ENCODE measurements at places on chromosomes 2 and 18.

GRCh38 chr2:157901325-157901724 lies 25.2 kb upstream of the ACVR1 start:
- no peak for DNase-seq
- H3K27ac ChIP-seq = no peak overlapping the region
- no peaks in the 10 kb centered on the region for H3K4me1 ChIP-seq
- H3K27me3 ChIP-seq = no peaks in the 10 kb centered on the region
- H3K4me3 ChIP-seq = no peak overlapping the region

- H3K27me3 ChIP-seq = no peaks in the 10 kb centered on the region
- H3K27ac ChIP-seq = peak overlapping the region; percentile 75
- DNase-seq = no peak
- peaks cover 8% of the 10 kb centered on the region for H3K4me1 ChIP-seq
Observed at GRCh38 chr2:216012133-216012829, 1.1 kb downstream of the MREG start.

DNA sequence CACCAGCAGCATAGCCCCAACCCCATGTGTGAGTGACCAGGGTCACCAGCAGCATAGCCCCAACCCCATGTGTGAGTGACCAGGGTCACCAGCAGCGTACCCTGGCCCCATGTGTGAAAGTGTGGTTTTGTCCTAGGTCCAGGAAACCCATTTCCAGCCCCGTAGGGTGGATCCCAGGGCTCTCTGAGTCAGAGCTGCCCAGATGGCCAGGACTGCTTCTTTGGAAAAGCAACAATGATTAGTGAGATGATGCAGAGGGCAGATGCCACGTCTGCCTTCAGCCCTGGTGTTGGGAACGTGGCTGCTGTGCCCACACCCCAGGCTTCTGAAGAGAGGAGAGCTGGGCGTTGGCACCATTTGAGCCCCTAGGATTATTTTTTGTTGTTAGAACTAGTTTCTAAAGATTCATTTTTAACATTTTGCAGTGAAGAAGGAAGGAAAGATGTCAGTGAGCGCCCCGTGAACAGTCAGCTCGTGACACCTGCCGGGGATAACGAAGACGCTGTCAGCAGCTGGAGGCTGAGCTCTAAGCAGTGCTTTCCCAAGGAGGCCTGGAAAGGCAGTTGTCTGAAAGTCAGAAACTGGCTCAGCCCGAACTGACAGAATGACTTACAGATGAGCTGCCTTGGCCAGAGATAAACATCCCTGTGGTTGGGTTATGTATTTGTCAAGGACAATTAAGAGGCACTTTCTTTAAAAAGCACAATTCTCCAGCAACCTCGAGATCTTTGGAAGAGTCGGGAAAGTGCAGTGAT lies 32.1 kb upstream of the KCNG2 start:
- peak; percentile 3 for DNase-seq
- H3K27ac ChIP-seq = no peak overlapping the region
- H3K27me3 ChIP-seq = no peaks in the 10 kb centered on the region
- H3K4me3 ChIP-seq = no peak overlapping the region

DNA sequence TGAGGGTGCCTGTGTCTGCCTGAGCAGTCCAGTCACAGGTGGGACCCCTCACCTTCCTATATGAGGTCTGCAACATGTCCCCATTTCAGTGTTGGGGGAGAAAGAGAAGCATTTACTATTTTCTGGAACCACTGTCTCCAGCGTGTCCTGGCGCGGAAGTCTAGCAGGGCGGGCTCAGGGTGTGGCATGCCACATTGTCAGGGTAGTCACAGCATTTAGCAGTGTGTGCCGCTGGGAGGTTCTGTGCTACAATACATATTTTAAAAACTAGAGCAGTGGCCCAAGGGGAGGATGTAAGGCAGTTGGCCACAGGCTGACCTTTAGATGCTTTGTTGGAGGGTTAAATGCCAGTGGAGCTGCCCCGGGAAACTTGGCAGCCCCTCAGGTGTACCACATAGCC lies 12.5 kb downstream of the UBE2F start:
- H3K4me1 ChIP-seq = peaks cover 11% of the 10 kb centered on the region
- no peak for DNase-seq
- H3K36me3 ChIP-seq = no peaks in the 10 kb centered on the region
- no peak overlapping the region for H3K27ac ChIP-seq

DNA sequence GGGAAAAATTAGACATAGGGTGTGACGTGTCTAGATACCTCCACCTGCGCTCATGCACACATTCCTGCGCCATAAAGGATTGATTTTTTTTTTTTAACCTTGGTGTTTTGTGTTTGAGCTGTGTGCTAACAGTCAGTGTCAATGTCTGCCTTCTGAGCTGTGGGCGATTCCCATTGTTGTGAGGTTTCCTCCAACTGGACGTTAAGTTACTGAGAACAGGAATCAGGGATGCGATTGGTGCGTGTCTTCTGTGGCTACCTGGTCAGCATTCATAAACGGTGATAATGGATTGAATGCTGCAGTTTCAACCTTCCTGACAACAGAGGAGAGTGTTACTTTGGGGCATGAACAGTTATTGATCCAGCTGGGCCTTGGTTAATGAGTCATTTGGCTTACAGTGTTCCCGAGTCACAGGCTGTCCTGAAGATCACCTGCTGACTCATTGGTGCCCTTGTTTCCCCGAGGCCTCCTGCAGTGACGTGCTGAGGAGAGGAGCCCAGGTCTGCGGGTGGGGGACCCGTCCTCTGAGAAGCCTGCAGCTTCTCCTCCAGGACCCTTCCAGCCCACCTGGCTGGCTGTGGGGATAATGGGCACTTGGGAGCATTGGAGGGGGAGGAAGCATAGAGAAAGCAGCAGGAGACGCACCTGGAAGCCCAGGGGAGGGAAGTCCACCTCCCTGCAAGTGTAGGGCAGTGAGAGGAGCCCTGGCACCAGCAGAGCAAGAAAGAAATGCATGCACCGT lies 25.8 kb upstream of the CABYR start:
- DNase-seq = no peak
- H3K4me3 ChIP-seq = no peak overlapping the region
- H3K4me1 ChIP-seq = no peaks in the 10 kb centered on the region
- no peak overlapping the region for H3K27ac ChIP-seq
- no peaks in the 10 kb centered on the region for H3K27me3 ChIP-seq

- no peaks in the 10 kb centered on the region for H3K27me3 ChIP-seq
- no peak overlapping the region for H3K4me3 ChIP-seq
- no peaks in the 10 kb centered on the region for H3K36me3 ChIP-seq
- H3K27ac ChIP-seq = no peak overlapping the region
- no peaks in the 10 kb centered on the region for H3K4me1 ChIP-seq
Observed at GRCh38 chr2:71826826-71827523, 320.7 kb downstream of the CYP26B1 start.

DNA sequence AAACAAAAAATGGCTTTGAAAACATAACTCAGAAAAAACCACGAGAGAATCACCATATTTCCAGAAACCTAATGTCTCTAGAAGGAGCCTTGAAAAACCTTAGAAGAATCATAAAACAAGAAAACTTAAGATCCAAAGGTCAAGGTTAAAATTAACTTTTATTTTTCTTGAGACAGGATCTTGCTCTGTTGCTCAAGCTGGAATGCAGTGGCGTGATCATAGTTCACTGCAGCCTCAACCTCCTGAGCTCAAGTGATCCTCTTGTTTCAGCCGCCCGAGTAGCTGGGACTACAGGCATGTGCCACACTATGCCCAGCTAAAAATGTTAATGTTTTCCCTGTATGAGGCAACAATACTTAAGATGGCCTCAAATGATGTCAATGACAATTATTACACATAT lies 254.2 kb upstream of the SESTD1 start:
- no peaks in the 10 kb centered on the region for H3K4me1 ChIP-seq
- no peaks in the 10 kb centered on the region for H3K27me3 ChIP-seq
- no peak for DNase-seq
- H3K36me3 ChIP-seq = no peaks in the 10 kb centered on the region

- H3K4me1 ChIP-seq = no peaks in the 10 kb centered on the region
- peak overlapping the region; percentile 4 for H3K4me3 ChIP-seq
- H3K36me3 ChIP-seq = no peaks in the 10 kb centered on the region
Observed at GRCh38 chr2:97718051-97718882, 4.9 kb downstream of the ZAP70 start.

DNA sequence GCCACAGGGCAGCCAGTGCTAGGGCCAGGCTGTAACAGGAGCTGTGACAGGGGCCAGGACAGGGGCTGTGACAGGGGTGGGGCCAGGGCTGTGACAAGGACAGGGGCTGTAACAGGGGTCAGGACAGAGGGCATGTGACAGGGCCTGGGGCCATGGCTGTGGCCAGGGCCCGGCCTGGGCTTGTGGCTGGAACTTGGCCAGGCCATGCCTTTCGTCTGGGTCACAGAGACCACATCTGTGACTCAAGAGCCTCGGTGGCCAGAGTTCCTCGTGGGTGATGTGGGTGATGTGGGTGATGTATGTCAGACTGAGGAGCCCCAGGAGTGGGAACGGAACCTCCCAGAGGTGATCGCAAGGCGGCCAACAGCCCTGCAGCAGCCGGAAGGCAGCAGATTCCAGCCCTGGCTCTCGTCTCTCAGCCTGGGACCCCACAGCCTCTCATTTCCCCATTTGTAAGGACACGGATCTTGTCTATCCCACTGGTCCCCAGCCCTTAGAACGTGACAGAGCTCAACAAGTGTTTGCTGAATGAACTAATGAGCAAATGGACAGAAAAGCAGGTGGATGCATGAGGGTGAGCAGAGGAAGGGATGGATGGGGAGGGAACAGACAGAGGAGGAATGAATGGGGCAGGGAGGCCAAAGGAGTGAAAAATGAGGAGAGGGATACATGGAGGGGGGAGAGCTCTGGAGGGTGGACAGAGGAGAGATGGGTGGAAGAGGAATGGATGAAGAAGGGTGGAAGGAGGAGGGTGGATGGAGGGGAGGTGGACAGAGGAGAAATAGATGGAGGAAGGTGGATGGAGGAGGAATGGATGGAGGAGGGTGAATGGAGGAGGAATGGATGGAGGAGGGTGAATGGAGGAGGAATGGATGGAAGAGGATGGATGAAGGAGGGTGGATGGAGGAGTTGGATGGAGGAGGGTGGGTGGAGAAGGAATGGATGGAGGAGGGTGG lies 17.3 kb downstream of the ESPNL start:
- H3K27ac ChIP-seq = no peak overlapping the region
- no peaks in the 10 kb centered on the region for H3K4me1 ChIP-seq
- H3K27me3 ChIP-seq = peaks cover 8% of the 10 kb centered on the region
- H3K36me3 ChIP-seq = no peaks in the 10 kb centered on the region
- H3K4me3 ChIP-seq = no peak overlapping the region

DNA sequence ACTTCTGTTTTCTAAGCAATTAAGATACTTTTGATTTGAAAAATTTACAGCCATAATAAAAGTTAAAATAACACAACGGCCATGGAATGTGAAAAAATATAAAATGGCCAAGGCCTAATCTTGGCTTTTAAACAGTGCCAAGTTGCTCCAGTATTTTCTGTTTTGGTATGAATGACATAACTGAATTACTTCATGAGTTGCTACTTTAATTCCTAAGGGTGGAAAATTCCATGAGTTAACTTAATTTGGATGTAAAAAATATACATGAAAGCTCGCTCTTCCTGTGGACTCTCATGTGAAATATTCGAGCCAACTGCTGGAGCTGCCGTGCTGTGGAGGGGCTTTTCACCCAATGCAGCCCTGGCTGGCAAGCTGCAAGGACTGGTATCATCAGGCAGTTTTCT lies 286.0 kb upstream of the CCDC68 start:
- H3K36me3 ChIP-seq = no peaks in the 10 kb centered on the region
- no peak overlapping the region for H3K4me3 ChIP-seq
- no peaks in the 10 kb centered on the region for H3K27me3 ChIP-seq
- peaks cover 41% of the 10 kb centered on the region for H3K4me1 ChIP-seq
- DNase-seq = no peak

DNA sequence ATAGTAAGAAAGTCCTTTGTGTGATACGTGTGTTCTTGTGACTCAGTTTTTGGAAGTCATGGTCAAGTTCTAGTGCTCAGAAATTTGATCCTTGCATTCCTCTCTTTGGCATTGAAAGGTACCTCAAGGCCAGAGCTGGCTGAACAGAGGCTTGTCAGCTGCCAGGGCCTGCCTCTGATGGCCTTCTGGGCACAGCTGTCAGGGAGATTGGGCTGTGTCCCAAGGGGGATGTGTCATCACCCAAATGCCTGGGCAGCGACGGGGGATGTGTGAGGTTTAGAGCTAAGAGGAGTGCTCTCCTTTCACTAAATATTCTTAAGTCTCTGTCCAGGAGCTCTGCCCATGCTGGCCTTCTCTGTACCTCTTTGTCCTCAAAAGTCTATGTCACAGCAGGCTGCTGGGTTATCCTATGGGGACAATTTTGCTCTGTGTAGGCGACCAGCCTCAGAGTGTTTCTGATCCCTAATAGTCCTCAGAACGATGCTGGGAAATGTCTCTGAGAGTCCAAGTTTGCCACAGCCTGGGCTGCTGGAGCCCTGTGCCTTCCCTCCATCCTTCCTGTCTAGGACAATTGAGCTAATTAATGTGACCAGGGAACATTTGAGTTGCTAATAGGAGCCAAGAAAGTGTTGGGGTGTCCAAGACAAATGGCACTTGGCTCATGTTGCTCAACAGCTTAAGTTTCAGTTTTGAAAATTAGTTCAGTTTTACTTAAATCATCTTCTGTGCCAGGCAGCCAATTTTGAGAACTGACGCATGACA lies 115.4 kb upstream of the ZNF521 start:
- DNase-seq = no peak
- no peak overlapping the region for H3K27ac ChIP-seq
- no peaks in the 10 kb centered on the region for H3K27me3 ChIP-seq
- no peak overlapping the region for H3K4me3 ChIP-seq
- peaks cover 21% of the 10 kb centered on the region for H3K4me1 ChIP-seq

DNA sequence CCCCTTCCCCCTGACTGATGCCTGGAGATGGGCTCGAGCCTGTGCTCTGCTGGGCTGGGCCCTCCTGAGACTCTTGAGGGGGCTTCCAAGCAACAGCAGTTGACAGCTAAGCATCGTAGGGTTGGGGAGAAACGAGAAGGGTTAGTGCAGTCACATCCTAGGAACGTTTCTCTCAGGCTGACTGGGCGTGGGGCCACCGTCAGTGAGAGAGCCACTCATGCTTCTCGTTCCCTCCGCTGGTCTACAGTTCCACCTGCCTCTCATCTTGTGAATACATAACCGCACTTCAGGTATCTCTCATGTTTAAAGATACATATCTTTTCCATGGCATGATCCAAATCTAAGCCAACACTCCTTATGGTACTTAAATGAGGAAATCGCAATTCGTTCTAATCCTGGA lies 66.4 kb downstream of the TRAPPC12 start:
- DNase-seq = no peak
- no peaks in the 10 kb centered on the region for H3K36me3 ChIP-seq
- H3K27me3 ChIP-seq = no peaks in the 10 kb centered on the region

DNA sequence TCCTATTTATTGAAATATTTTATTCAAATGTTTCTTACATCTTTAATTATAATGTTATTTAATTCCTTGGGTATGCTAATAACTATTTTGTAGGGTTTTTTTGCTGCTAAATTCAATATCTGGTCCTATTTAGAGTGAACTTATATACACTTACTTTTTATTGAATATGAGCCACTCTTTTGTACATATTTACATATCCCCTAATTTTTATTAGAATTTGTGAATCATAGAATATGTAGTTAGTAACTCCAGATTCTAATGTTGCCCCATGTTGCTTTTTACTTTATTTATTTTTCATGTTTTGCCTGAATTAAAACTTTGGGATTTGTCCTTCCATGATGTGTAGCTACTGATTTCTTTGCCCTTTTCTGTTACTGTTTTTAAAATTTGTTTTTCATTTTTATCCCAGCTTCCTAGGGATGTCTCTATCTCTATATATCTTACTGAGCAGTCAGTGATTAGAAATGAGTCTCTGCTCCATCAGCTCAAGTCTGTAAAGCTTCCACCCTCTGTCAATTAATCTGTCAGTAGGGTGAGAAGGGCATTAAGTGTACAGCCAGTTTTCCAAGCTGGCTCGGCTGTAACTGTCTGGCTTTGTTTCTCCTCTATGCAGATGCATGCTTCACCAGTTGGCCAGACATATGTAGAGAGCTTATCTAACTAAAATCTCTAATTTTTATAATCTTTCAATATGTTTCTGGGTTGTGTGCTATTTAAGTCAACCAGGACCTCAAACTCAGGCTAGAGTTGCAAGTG lies 256.9 kb downstream of the CDH19 start:
- H3K27ac ChIP-seq = no peak overlapping the region
- H3K4me1 ChIP-seq = no peaks in the 10 kb centered on the region
- no peaks in the 10 kb centered on the region for H3K36me3 ChIP-seq
- DNase-seq = no peak
- no peak overlapping the region for H3K4me3 ChIP-seq

Measured in transverse colon (tissue), 4 donors.